ENCODE measurements at places on chromosomes 6 and 20.

- no peak for DNase-seq
Observed at GRCh38 chr6:35674594-35674993, 14.1 kb downstream of the FKBP5 start.

- peak; percentile 84 for DNase-seq
Observed at GRCh38 chr20:23441850-23442313, 2.4 kb downstream of the CSTL1 start.

GRCh38 chr6:47890326-47890875, 108.6 kb downstream of the OPN5 start:
- no peak for DNase-seq

DNA sequence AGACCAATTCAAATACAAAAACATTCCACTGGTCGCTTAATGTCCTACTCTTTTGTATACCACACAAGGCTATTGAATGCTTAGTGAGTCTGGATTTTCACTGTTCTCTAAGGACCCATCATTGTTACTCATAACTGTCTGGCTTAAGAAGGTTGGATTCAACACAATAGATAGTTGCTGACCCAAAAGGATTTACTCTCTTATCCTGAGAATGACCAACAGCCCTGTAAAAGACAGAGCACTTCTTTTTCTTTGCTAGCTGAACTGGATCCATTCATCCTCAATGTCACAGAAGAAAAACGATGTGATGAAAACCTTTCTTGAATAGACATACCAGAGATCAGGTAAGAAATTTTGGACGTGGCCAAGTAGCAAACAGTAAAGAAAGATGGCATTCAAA, 645.6 kb downstream of the KHDRBS2 start:
- no peak for DNase-seq

GRCh38 chr20:19256085-19256484, 43.6 kb downstream of the SLC24A3 start:
- no peak for DNase-seq

DNA sequence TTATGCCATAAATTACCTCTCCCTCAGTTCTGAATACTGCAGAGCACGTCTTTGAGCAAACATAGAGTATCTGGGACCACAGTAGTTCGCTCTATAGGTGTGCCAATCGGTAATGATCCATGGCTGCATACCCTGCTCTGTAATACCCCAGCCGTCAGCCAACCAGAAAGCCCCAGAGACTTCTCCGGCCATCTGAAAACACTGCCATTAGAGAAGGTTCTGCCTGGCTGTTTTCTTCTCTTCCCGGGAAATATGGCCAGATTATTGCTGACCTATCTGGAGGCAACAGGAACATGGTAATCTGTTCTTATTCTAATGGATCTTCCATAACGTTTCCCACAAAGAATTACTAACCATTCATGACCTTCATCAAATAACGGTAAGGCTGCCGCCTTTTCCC, 139.9 kb downstream of the RPS12 start:
- no peak for DNase-seq

DNA sequence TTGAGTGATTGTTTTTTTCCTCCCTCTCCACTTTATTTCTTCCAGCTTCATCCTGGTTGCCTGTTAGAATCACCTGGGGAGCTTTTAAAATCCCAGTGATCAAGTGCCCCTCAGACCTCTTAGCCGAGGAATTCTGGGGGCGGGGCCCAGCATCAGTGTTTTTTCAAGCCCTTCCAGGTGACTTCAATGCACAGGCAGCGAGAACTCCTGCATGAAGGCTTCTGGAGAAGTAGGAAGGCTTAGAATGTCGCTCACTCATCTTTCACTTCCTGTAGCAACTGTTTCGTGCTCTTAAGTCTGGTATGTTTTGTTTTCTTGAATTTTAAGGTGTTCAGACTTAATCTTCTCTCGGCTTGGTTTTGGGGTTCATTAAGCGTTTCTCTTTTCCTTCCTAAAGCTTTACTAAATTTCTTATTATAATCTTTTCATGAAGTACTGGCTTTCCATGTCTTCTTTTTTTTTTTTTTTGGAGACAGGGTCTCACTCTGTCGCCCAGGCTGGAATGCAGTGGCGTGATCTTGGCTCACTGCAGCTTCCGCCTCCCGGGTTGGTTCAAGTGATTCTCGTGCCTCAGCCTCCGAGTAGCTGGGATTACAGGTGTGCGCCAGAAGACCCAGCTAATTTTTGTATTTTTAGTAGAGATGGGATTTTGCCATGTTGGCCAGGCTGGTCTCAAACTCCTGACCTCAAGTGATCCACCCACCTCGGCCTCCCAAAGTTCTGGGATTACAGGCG, 30.9 kb upstream of the TULP1 start:
- no peak for DNase-seq
